Lung (tissue), 17 donors: ENCODE measurements at places on chromosomes 7 and 10. TPM values are rescaled to one million over a fixed set of nuclear protein-coding genes. Genes with fewer than 3 reads are reported as not detected.

The PNLIPRP3 gene
- total RNA-seq, result not detected

The SEM1 gene
- total RNA-seq, result 47.0 TPM

The NKX1-2 gene
- not detected for total RNA-seq

The MRLN gene
- 0.98 TPM for total RNA-seq

The PHKG1 gene
- 1.6 TPM for total RNA-seq

The SMO gene
- 19.3 TPM for total RNA-seq

The WEE2 gene
- not detected for total RNA-seq

The COMMD3 gene
- 70.3 TPM for total RNA-seq

The SH2D4B gene
- total RNA-seq, result 0.12 TPM

The CHST3 gene
- total RNA-seq, result 10.7 TPM

The HMX3 gene
- not detected for total RNA-seq

The PRKCQ gene
- 9.1 TPM for total RNA-seq

DNA sequence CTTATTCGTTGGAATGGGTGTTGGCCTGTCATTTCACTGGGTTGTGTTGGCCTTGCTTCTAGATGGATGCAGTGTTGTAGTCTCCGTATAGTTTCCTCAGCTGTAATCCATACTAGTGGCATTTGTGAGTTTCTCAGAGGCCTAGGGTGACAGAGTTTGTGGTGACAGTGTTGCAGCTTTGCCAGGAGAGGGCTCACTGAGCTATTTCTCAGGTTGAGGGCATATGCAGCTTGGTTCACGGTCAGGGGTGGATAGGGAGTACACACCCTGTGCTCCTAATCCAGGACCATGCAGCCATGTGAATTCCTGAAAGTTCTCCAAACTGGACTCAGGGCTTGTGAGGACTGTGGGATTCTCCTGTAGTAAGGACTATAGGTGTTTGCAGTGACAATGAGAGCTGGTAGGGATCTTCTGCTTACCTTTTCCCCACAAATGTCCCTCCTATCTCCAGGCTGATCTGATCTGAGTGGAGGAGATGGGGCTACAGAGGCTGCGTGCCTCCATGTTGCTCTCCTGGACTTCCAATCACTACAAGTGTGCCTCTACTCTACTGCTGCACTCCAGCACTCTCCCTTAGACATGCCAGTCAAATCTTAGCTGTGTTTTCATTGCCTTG is 229.0 kb downstream of the STK31 start:
- peak; percentile 39 for DNase-seq

GRCh38 chr10:66656499-66656898 is 269.3 kb upstream of the LRRTM3 start:
- no peak for DNase-seq

DNA sequence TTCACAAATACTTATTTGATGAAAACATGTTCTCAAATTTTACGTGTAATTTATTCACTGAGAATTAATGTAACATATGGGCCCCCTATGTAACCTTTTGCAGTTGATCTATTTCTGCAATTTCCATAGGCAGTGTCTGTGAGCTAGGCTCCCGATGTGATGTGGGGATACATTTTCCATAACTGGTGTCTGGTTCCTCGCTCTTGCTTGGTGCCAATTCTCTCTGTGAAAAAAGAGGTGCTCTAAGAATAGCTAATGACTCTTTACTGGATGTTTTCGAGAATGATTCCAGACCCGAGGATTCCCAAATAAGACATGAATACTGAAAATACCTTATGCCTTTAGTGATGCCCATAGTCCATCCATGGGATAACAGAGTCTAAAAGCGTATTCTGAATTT is 286.7 kb upstream of the FZD8 start:
- no peak for DNase-seq

DNA sequence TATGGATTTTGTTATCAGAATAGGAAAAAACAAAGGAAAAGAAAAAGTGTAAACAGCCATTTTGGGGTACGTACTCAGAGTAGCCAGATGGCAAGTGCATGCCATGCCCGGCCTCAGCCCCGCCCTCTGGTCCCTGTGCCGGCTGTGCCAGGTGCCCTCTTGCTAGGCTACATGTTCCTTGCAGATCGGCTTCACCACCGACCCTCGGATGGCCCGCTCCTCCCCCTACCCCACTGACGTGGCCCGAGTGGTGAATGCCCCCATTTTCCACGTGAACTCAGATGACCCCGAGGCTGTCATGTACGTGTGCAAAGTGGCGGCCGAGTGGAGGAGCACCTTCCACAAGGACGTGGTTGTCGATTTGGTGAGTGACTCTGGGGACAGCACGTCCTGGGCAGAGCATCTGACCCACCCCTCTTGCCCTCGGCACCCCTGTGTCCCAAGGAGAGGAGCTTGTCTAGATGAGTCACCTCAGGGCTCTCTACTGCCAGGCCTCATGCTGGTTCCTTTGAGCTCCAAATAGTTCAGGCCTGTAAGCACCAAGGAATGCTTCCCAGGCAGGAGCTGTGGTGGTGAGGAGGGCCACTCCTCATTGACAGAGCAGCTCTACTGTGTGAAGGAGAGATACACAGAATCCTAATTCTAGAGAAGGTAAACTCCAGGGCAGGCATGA is 54.9 kb upstream of the ZMIZ2 start:
- no peak for DNase-seq

DNA sequence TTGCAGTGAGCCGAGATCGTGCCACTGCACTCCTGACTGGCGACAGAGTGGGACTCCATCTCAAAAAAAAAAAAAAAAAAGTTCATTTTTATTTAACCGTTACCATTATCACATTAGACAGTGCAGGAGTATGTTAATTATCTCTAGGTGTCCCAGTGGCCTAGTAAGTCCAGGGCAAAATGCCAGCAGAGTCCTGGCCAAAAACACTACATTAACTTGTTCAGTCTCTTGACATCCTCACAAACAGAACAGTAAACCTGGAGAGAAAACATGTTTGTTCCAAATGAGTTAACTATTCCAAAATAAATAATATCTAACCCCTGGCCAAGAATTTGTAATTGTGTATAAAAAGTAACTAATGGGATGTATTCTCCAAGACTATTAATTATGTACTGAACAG is 43.2 kb downstream of the PTPRZ1 start:
- no peak for DNase-seq

GRCh38 chr10:106816318-106817085 is 348.0 kb downstream of the SORCS1 start:
- DNase-seq, result no peak

GRCh38 chr10:131077724-131078123 is 233.8 kb downstream of the TCERG1L start:
- DNase-seq, result no peak

- peak; percentile 55 for DNase-seq
These were observed 154.3 kb downstream of the ELAPOR2 start for GRCh38 chr7:86904949-86905834.

- DNase-seq, result peak; percentile 27
These were observed 49.1 kb downstream of the APBB1IP start for GRCh38 chr10:26486990-26487850.

DNA sequence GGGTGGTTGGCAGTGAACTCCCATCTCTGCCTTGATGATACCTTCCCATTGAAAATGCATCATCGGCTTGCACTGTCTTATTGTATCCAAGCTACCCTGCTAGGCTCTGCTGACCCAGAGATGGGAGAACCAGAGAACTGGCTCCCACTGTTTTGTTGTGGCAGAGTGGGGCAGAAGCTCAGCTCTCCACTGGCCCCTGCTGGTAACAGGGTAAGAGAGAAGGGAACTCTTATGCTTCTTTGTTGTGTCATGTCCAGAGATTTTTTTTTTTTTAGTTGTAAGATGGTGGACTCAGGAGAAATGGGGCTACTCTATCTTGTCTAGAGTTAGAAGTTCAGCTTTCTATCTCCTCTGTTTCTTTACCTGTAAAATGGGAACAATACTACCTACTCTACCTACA is 100.5 kb upstream of the SDK1 start:
- DNase-seq, result no peak

DNA sequence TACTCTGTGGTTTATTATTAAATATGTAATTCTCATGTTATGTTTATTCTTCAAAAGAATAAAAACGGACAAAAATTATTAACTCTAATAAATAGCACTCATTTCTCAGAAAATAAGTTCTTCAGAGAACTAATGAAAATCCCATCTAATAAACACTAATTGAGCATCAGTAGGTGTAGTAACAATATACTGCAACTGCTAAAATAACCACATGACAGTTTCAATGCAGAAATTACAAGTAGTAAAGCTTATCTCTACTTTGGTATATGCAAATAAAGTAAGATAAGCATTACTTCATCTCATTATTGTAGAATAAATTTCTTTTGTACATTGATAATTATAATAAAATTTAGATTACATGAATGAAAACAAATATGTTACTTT is 56.4 kb upstream of the DKK1 start:
- DNase-seq, result no peak

DNA sequence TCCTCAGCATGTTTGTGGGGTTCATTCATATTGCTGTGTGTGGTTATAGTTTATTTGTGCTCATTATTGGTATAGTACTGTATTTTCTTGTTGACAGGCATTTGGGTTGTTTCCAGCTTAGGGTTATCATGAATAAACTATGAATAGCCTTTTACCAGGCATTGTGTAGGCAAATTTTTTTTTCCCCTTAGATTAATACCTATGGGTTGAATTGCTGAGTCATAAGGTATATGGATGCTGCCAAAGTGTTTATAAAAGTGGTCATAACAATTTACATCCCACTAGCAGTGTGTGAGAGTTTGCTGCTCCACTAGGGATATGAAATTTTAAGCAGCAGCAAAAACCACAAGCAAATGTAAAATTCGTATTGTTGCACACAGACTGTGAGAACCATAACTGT is 175.0 kb downstream of the PLPP4 start:
- DNase-seq, result no peak

- peak; percentile 41 for DNase-seq
These were observed 41.4 kb upstream of the ZMIZ1 start for GRCh38 chr10:79027147-79028055.

- peak; percentile 63 for DNase-seq
These were observed 20.0 kb upstream of the SMO start for GRCh38 chr7:129168231-129169021.

- no peak for DNase-seq
These were observed 39.2 kb upstream of the MBL2 start for GRCh38 chr10:52811776-52812175.

DNA sequence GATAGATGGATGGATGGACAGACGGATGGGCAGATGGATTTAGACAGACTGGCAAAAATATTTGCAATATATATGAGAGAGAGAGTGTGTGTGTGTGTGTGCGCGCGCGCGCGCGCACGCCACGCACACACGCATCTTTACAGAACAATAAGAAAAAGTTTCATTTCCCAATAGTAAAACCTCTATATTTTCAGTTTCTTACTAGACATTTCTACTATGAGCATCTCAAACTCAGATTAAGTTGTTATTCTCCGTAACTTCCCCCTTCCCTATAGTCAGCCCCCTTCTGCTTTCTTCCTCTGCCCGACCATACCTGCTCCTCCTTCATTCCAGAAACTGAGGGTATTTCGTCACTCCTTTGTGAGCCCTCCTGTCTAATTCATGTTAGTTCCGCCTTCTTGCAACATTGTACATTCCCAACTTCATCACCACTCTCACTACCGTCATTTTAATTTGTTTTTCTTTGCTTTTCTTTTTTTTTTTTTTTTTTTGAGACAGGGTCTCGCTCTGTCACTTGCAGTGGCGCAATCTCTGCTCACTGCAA is 154.4 kb upstream of the SH2B2 start:
- DNase-seq, result no peak

DNA sequence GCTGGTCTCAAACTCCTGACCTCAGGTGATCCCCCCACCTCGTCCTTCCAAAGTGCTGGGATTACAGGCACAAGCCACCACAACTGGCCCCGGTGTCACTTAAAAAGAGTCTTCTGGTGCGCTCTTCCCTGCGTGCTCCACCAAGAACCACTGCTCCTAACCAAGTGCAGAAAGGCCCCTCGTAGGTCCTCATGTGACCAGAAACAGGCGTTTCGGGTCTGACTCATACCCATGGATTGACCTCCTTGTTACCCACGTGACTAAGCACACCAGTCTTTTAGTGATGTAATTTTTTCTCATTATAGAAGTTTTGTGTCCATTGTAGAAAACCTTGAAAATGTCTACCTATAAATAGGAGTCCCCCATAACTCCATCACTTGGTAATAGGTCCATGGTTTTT is 13.9 kb downstream of the FKBP6 start:
- DNase-seq, result no peak

- DNase-seq, result no peak
These were observed 55.2 kb upstream of the GDF10 start for GRCh38 chr10:47244560-47245500.

GRCh38 chr10:89245802-89246201 is 5.8 kb downstream of the LIPA start:
- no peak for DNase-seq

- DNase-seq, result no peak
These were observed 136.1 kb downstream of the ICA1 start for GRCh38 chr7:8125680-8126444.

- peak; percentile 9 for DNase-seq
These were observed 110.0 kb upstream of the GLCCI1 start for GRCh38 chr7:7858559-7858958.

DNA sequence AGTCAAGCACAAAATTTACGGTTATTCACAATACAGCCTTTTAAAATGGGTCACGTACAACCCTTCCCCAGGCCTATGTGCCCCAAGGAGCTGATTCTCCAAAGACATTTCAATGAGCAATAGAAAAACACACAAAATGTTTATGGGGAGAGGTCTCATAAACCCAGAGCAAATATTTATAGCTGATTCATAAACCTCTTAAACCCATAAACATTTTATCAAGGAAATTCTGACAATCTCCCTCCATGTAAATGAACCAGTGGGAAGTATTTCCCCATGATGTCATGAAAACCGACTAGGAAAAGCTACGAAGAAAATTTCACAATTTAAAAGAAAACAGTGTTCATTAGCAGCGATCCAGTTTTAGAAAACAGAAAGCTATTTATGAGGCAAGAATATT is 36.0 kb downstream of the SFMBT2 start:
- DNase-seq, result no peak

DNA sequence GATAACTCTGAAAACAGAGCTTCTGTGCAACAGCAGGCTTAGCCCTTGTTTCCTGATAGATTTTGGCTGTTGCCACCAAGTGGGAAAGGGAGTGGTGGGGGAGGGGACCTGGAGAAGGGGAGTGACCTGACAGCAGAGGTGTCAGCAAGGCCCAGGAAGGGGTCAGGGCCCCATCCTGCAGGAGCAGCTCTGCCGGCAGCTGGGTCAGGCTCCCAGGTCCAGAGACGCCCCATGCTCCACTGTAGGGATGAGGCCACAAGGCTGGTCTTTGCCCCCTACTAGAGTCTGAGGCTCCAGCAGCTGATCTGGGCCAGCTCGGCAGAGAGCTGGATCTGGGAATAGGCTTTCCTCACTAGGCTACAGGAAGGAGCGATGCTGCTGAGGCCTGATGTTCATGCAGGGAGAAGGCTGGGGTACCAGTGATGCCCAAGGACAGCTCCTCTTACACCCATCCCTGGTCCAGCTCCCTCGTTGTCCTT is 44.0 kb upstream of the ZMIZ1 start:
- DNase-seq, result no peak
